ENCODE measurements at places on chromosomes 7 and 10.

DNA sequence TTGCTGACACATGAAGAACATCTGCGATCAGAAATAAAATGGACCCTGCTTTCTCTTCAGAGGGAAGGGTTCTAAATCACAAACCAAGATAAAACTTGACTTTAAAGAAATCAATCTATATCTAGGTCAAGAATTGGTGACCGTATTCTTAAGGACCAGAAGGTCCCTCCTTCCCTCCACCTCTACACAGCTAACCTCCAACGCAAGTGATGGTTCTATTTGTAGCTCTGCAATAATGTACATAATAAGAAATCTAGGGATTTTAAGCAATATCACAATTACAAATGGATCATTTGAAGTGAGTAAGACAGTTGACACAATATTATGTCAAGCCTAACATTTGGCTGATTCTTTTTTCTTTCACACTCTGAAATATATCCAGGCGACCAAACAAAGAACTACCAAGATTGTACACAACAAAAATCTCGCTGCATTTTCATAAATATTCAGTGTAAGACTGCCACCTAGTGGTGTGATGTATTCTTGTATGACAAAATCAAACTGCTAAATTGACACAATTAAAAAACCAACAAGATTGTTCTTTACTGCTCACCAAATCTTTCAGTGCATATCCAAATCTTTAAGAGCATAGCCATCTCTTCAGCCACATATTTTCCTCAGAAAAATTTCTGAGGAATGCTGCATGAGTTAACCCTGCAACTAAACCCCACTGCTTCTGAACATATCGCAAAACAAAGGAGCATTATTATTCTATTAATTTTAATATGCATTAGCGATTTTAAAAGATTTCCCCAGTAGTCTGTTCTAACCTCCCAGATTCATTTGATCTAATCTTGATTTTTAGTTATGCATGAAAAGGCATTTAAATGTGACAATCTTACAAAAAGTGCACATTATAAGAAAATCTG, 44.5 kb downstream of the ICA1 start:
- DNase-seq, result peak; percentile 78

- DNase-seq, result no peak
These were observed 466.6 kb upstream of the IGFBP3 start for GRCh38 chr7:46387646-46388045.

DNA sequence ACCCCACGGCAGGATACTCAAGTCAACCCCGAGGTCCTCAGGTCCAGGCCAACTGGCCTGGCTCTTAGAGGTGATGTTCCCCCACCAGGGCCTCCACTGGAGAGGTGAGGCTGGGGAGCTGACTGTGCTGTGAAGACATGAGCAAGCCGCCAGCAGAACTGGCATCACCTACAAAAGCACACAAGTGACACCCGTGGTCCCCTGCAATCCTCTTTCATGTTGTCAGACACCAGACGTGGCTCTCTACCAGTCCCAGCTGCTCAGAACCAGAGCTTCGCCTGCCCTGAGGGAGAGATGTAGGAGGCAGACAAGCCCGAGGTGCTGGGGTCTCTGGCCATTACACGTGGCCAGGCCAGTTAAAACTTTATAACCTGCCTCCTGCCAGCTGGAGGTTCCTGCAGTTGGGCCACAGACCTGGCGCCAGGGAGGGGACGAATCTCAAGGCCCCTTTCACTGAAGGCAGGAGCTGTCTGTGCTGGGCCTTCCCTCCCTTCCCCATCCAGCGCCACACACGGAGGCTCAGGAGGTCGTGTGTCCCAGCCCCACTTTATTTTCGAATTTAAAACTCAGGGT, 2.2 kb downstream of the COMTD1 start:
- DNase-seq, result no peak

DNA sequence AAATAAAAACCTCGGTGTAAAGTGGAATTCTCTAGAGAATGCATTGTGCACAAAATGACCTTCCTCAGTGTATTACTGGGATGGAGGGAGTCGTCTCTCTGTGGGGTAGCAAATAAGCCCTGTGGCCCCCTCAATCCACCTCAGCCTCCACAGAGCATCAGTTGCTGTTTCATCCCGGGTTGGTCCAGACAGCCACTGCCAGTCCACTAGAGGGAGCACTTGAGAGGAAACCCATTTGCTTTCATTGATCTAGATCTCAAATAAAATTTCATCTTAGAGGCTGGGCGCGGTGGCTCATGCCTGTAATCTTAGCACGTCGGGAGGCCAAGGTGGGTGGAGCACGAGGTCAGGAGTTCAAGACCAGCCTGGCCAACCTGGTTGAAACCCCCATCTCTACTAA, 1128.7 kb downstream of the CNTNAP2 start:
- DNase-seq, result peak; percentile 49

- no peak for DNase-seq
These were observed 73.7 kb downstream of the DKK1 start for GRCh38 chr10:52387744-52388143.

DNA sequence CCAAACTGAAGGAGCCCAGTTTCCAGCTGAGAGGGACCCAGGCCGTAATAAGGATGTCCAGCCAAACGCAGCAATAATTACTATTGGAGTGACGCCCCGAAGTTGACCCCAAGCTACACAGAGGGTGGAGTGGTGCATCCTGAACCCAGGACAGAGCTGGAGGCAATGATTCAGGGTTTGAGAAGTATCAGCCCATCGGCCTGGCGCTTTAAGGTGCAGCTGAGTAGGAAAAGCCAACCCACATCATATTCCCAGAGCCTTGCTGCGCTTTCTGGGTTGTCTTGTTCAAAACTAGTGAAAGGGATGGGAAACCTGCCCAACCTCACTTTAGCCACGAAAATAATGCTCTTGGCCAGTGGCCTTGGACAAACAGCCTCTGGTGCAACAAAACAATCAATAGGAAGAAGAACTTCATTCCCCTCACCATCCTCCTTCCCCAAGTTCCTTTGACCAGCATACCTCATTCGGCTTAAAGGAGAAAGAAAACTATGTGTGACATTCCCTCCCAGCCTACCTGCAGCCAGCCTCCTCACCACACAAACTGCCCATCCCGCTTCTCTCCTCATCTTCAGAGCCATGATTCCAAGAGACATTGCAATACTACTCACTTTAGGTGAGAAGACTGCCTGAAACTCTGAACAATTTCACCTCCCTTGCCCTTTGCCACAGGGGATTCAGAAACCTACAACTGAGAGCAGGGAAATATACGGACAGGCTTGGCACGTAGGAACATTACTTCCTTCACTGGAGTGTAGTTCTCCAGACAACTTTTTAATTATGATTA, 217.2 kb upstream of the MKLN1 start:
- peak; percentile 14 for DNase-seq

- no peak for DNase-seq
These were observed 182.6 kb downstream of the FZD1 start for GRCh38 chr7:91446819-91447218.

DNA sequence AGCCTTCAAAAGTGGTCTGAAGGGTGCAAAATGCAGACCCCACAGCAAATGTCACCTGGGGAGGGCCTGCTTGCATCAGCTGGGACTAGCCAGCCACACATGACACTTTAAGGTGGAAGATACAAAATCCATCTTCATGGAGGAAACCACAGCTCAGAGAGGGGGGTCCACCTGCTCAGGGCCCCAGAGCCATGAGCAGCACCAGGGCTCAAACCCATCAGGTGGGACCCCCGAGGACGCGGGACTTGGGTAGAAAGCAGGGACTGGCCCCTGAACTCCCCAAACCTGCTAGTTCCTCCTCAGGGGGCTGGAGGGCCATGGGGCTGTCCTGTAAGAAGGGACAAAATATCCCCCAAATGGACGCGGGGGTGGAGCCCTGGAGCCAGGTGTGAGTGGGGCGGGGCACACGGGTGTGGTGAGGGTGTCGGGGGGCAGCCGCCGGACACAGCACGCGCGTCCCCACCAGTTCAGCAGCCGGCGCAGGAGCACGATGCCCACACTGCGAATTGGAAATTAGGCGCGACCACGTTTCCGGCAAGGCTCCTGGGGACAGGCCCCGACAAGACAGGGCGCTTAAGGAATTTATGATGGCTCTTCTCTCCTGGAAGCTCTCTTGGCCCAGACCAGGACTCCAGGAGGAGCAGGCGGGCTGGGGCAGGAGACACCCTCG, 8.0 kb downstream of the PDGFA start:
- DNase-seq, result no peak

- no peak for DNase-seq
These were observed 44.0 kb upstream of the PDLIM1 start for GRCh38 chr10:95334805-95335144.

All from NCI-H526 (cell line).